WTC11 (cell line): ENCODE measurements at places on chromosomes 3 and 15.

- peak; percentile 44 for DNase-seq
Measured at GRCh38 chr3:129651435-129652202, 45.1 kb upstream of the PLXND1 start.

GRCh38 chr3:186976837-186977750 is 46.8 kb downstream of the ST6GAL1 start:
- DNase-seq: peak; percentile 44

DNA sequence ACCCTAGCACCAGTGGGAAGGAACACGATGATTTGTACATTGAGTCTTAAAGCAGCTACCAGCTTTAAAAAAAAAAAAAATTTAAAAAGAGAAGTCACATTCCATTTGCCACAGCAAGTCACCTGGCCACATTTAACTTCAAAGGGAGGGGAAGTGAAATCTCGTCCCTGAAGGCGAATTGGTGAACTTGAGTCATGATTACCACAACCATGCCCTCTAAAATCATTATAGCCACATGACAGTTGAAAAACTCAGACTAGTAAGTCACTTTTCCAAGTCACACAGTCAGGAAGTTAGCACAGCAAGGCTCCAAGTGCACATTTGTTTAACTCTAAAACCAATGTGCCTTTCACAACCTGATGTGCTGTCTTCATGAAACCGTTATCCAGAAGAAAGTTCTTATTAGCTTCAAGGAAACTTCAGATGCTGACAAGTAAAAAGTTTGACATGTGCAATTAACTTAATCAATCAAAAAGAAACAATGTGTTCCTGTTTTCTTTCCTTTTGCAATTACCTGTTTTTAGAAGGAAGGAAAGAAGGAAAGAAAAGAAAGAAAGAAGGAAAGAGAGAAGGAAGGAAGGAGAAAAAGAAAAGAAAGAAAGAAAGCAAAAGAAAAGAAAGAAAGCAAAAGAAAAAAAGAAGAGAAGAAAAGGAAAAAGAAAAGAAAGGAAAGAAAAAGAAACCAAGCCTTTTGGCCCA is 8.3 kb upstream of the THSD4 start:
- no peak for DNase-seq

DNA sequence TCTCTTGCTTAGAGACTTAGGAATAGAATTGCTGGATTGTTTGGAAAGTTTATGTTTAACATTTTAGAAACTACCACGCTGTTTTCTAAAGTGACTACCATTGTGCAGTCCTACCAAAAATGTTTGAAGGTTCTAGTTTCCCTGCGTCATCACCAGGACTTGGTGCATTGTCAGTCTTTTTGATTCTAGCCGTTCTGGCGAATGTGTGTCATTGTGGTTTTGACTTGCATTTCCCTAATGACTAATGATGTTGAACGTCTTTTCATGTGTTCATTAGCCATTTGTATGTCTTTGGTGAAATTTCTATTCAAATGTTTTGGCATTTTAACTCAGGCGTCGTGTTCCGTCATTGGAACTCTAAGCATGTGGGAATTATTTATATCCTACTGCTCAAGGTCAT is 58.0 kb downstream of the CHD2 start:
- DNase-seq: no peak

- peak; percentile 46 for DNase-seq
Measured at GRCh38 chr3:41450416-41451231, 251.3 kb downstream of the CTNNB1 start.

GRCh38 chr15:70190965-70191364 is 93.2 kb upstream of the TLE3 start:
- no peak for DNase-seq
